ENCODE measurements at places on chromosomes 16 and 17.

- H3K27ac ChIP-seq = no peak overlapping the region
- H3K36me3 ChIP-seq = no peaks in the 10 kb centered on the region
- DNase-seq = no peak
- H3K4me1 ChIP-seq = no peaks in the 10 kb centered on the region
- H3K4me3 ChIP-seq = no peak overlapping the region
Observed at GRCh38 chr17:12673788-12674187, 8.1 kb downstream of the MYOCD start.

DNA sequence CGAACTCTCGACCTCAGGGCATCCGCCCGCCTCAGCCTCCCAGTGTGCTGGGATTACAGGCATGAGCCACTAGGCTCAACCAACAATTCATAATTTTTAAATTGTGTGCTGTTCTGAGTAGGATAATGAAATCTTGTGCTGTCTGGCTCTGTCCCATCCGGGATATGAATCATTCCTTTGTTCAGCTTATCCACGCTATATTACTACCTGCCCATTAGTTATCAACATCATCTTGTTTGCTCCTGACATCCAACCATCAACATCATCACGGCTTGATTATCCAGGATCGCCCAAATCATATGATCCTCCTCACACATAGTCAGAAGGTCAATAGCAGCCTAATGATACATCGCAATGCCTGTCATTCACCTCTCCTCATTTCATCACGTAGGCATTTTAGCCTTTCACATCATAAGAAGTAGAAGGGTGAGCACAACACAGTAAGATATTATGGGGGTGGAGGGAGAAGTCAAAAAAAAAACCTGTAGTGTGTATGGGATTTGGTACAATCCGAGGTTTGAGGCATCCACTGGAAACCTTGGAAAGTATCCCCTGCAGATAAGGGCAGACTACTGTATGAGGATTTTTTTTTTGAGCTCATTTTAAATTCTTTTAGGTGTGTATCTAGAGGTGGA, 77.0 kb upstream of the SIAH1 start:
- no peak for DNase-seq
- no peak overlapping the region for H3K4me3 ChIP-seq
- no peaks in the 10 kb centered on the region for H3K27me3 ChIP-seq
- H3K4me1 ChIP-seq = no peaks in the 10 kb centered on the region
- no peaks in the 10 kb centered on the region for H3K36me3 ChIP-seq

DNA sequence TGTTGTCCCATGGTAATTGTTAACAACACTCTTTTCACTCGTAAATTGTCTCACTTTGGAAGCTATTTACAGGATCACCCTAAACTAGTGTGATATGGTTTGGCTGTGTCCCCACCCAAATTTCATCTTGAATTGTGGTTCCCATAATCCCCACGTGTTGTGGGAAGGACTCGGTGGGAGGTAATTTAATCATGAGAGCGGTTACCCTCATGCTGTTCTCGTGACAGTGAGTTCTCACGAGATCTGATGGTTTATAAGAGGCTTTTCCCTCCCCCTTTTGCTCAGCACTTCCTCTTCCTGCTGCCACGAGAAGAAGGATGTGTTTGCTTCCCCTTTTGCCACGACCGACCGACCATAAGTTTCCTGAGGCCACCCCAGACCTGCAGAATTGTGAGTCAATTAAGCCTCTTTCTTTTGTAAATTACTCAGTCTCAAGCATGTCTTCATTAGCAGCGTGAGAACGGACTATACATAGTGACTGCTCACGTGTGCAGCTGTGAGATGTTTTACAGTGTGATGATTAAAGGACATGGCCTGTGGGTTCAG, 34.4 kb downstream of the DNAH3 start:
- DNase-seq = no peak
- H3K27ac ChIP-seq = no peak overlapping the region
- H3K27me3 ChIP-seq = no peaks in the 10 kb centered on the region
- H3K36me3 ChIP-seq = no peaks in the 10 kb centered on the region
- H3K4me1 ChIP-seq = no peaks in the 10 kb centered on the region

GRCh38 chr17:77526259-77526711, 385.5 kb downstream of the SEC14L1 start:
- H3K27me3 ChIP-seq = peaks cover 5% of the 10 kb centered on the region
- no peak overlapping the region for H3K27ac ChIP-seq
- no peaks in the 10 kb centered on the region for H3K36me3 ChIP-seq
- no peaks in the 10 kb centered on the region for H3K4me1 ChIP-seq

- H3K36me3 ChIP-seq = no peaks in the 10 kb centered on the region
- H3K4me1 ChIP-seq = peaks cover 14% of the 10 kb centered on the region
- no peak overlapping the region for H3K27ac ChIP-seq
- H3K27me3 ChIP-seq = no peaks in the 10 kb centered on the region
- H3K4me3 ChIP-seq = peak overlapping the region; percentile 54
Observed at GRCh38 chr16:10579575-10579964, 828 bp downstream of the EMP2 start.
